Activated naive CD4-positive, alpha-beta T cell treated with anti-CD3 and anti-CD28 coated beads for 36 hours (primary cell): ENCODE measurements at places on chromosomes 7 and 10. TPM values are rescaled to one million over a fixed set of nuclear protein-coding genes. Genes with fewer than 3 reads are reported as not detected.

DNA sequence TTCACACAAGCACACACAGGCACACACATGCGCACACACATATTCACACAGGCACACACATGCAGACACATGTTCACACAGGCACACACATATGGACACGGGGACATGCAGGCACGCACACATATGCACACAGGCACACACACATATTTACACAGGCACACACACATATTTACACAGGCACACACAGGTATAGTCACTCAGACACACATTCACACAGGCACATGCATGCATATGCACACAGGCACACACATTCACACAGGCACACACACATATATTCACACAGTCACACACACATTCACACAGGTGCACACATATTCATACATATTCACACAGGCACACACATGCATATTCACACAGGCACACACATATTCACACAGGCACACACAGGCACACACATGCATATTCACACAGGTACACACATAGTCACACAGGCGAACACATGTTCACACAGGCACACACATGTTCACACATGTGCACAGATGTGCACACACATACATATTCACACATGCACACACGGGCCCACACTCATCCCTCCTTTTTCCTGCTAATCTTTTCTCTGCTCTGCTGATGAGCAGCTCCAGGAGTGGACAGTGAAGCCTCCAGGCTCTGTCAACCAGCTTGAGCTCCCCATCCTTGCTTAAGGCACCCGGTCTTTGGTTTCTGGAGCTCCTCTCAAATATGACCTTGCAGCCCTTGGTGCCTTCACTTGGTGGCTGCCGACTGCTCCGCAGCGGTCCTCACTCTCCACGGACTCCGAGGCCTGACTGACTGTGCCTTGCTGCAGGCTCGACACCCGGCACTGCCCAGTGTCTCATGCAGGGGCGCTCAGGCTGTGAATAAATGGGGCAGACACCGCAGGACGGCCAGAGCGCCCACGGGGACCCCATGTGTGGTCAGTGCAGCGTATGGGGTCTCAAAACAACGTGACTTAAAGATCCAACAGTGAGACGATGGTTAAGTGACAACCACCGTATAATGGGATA, 581.2 kb upstream of the MGMT start:
- peaks cover 2% of the 10 kb centered on the region for H3K27me3 ChIP-seq
- no peak for DNase-seq
- peaks cover 2% of the 10 kb centered on the region for H3K36me3 ChIP-seq
- H3K4me1 ChIP-seq: no peaks in the 10 kb centered on the region

Gene PLXNA4
- 0.02 TPM for total RNA-seq

DNA sequence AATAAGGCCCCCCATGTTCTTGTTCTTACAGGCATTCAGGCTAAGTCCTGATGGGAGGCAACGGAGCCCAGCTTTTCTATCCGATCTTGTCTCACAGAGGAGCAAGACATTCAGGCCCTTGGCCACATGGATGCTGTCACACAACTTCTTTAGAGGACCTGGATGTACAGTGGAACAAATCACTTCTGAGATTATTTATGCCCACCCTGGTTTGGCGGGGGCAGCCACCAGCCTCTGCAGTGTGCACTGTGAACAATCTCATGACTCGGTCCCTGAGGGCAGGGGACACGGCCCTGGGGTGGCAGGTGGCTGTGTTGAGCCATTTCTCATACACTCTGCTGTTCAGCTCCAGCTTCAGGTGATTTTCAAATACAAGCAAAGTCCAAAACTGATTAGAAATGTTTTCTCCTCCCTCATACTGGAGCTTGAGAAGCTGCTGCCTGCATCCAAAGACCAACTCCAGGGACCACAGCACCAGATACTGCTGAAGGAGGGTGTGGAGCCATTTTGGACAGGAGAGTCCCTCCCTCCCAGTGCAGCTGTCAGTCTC, 441.3 kb downstream of the GRID1 start:
- no peaks in the 10 kb centered on the region for H3K4me1 ChIP-seq
- H3K27me3 ChIP-seq: no peaks in the 10 kb centered on the region
- H3K27ac ChIP-seq: no peak overlapping the region
- no peak overlapping the region for H3K4me3 ChIP-seq
- no peak for DNase-seq

Gene ZFAND2A
- 19.1 TPM for total RNA-seq

DNA sequence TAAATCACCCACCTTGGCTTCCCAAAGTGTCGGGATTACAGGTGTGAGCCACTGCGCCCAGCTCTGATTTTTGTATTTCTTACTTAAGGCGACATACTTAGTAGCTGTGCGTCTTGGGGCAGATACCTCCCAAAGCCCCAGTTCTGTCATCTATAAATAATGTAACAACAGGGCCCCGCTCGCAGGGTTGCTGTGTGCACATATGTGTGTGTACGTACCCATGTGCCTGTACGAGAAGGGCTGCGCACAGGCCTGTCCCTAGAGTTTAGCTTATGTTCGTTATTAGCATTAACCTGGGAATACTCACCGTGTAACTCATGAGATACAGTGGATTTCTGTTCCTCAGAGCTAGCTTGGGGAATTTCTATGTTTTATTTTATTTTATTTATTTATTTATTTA, 103.6 kb downstream of the CUX1 start:
- no peaks in the 10 kb centered on the region for H3K27me3 ChIP-seq
- H3K4me3 ChIP-seq: no peak overlapping the region
- no peak overlapping the region for H3K27ac ChIP-seq
- peaks cover 5% of the 10 kb centered on the region for H3K4me1 ChIP-seq
- H3K36me3 ChIP-seq: peaks cover 9% of the 10 kb centered on the region
- DNase-seq: no peak

DNA sequence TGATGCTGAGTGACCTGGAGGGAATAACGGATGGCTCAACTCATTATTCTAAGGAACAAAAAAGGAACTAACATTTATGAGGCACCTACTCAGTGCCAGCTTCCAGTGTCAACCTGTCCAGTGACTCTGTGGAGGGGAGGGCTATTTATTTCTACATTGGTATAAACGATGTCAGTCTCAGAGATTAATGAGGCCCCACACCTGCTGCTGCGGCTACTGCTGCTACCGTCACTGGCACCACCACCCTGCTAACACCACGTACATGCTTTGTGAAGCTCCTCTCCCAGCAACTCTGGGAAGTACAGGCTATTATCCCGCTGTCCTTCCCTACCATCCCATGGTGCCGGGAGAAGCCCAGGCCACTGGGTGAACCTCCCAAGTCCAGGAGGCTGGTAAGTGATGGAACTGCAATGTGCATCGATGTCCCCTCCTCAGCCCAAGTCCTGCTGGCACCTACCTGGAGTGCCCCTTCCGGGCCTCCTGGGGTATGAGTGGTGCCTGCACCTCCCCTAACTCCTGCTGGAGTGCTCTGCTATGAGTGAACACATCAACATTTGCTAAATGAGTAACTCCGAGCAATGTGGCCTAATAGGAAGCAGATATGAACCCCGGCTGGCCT, 101.5 kb downstream of the ARHGAP22 start:
- no peak for DNase-seq
- no peak overlapping the region for H3K27ac ChIP-seq
- no peaks in the 10 kb centered on the region for H3K27me3 ChIP-seq
- H3K4me3 ChIP-seq: no peak overlapping the region

Gene EMX2
- not detected for total RNA-seq

DNA sequence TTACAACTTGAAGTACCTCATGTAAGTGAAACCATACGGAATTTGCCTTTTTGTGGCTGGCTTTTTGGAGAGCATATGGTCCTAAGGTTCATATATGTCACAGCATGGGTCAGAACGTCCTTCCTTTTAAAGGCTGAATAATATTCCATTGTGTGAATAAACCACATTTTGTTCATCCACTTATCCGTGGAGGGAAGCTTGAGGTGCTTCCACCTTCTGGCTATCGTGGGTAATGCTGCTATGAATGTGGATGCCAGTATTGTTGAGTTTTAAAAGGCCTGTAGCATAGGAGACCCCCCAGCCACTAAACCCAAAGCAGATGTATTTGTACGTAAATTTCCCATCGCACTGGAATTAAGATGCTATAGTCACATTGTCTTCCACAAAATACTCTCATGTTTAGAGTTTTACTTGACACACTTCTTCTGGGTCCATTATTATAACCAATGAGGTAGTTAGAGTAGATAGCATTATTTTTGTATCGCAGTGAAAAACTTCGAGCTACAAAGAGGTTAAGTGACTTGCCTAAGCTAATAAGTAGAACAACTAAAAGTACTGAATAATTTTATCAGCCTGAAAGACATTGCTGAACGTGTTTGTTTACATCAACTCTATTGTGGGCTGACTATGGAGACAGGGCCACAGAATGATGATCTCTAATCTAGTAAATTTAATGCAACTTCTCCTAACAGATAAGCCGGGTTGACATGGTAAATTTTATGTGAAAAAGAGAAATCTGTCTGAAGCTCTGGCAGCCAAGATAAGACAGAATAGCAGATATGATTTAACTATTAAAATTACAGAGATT, 183.0 kb upstream of the CTBP2 start:
- peaks cover 7% of the 10 kb centered on the region for H3K27me3 ChIP-seq
- peak; percentile 11 for DNase-seq
- H3K4me1 ChIP-seq: no peaks in the 10 kb centered on the region
- H3K4me3 ChIP-seq: no peak overlapping the region
- H3K27ac ChIP-seq: no peak overlapping the region

DNA sequence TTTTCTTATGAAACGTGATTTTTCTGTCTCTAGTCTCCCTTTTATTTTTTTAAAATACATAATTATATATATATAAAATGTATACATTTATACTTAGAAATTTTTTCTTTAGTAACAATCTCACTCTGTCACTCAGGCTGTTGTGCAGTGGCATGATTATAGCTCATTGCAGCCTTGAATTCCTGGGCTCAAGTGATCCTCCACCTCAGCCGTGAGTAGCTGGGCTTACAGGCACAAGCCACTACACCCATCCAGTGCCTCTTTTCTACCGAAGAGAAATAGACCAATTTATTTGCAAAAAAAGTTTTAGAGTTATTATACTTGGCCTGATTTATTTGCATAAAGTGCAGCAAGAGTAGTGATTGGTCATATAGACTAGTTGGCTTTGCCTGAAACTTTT, 72.2 kb downstream of the MAPK8 start:
- no peaks in the 10 kb centered on the region for H3K27me3 ChIP-seq
- no peak for DNase-seq
- no peak overlapping the region for H3K4me3 ChIP-seq
- H3K4me1 ChIP-seq: no peaks in the 10 kb centered on the region

GRCh38 chr10:29304264-29304994, 15.6 kb downstream of the LYZL1 start:
- H3K27ac ChIP-seq: no peak overlapping the region
- peaks cover 33% of the 10 kb centered on the region for H3K27me3 ChIP-seq
- H3K4me3 ChIP-seq: peak overlapping the region; percentile 16
- H3K4me1 ChIP-seq: peaks cover 4% of the 10 kb centered on the region

Gene CALD1
- total RNA-seq: 0.62 TPM

DNA sequence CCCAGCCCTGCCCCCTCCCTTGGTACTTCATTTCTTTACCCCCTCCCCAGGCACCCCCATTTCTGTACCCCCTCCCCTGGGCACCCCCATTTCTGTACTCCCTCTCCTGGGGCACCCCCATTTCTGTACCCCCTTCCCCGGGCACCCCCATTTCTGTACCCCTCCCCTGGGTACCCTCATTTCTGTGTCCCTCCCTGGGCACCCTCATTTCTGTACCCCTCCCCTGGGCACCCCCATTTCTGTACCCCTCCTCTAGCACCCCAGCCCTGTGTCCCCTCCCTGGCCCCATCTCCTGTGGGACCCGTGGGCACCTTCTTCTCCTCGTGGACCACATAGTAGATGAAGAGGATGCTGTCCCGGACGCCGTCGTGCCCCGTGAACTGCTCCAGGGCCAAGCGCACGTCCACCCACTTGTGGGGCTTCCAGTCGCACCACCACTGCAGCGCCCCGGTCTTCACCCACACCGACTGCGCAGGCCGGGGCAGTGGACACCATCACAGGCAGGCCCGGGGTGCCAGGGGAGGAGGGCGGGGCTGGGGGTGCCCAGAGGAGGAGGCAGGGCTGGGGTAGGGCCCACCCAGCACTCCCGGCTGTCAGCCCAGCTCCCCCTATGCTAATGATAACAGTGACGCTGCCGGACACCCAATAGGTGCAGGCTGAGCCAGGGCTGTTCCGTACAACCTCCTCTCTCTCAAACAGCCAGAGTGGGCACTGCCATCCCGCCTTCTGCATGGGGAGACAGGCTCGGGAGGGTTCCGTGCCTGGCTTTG, 20.4 kb downstream of the TECPR1 start:
- no peaks in the 10 kb centered on the region for H3K4me1 ChIP-seq
- H3K27ac ChIP-seq: no peak overlapping the region
- DNase-seq: no peak
- no peaks in the 10 kb centered on the region for H3K27me3 ChIP-seq
- no peak overlapping the region for H3K4me3 ChIP-seq

GRCh38 chr7:91636728-91637127, 243.8 kb downstream of the MTERF1 start:
- H3K36me3 ChIP-seq: no peaks in the 10 kb centered on the region
- H3K27me3 ChIP-seq: no peaks in the 10 kb centered on the region
- H3K4me1 ChIP-seq: no peaks in the 10 kb centered on the region
- H3K4me3 ChIP-seq: no peak overlapping the region
- H3K27ac ChIP-seq: no peak overlapping the region
- DNase-seq: no peak

GRCh38 chr10:29642990-29643389, 8.2 kb upstream of the SVIL start:
- H3K4me3 ChIP-seq: no peak overlapping the region
- H3K4me1 ChIP-seq: peaks cover 20% of the 10 kb centered on the region
- H3K27me3 ChIP-seq: peaks cover 1% of the 10 kb centered on the region
- no peak overlapping the region for H3K27ac ChIP-seq
- DNase-seq: no peak

DNA sequence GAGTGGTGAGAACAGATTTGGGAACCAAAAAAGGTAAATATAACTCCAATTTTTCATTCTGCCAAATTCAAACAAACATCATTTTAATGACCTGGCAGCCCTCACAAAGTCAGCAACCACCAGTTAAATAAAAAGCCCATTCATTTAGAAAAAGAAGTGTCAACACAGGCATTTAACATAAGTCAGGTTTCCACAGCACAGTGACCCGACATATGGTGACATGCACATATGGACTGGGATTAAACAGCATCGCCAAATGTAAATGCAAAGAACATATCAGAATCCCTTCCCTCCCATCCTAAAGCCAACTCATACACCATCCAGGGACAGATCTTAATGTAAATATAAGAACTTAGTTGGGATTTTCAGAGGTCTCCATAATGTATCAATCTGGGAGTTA, 293.2 kb downstream of the FGFR2 start:
- no peaks in the 10 kb centered on the region for H3K27me3 ChIP-seq
- H3K4me1 ChIP-seq: no peaks in the 10 kb centered on the region
- no peaks in the 10 kb centered on the region for H3K36me3 ChIP-seq
- H3K27ac ChIP-seq: no peak overlapping the region
